ENCODE measurements at places on chromosomes 1 and 21.

DNA sequence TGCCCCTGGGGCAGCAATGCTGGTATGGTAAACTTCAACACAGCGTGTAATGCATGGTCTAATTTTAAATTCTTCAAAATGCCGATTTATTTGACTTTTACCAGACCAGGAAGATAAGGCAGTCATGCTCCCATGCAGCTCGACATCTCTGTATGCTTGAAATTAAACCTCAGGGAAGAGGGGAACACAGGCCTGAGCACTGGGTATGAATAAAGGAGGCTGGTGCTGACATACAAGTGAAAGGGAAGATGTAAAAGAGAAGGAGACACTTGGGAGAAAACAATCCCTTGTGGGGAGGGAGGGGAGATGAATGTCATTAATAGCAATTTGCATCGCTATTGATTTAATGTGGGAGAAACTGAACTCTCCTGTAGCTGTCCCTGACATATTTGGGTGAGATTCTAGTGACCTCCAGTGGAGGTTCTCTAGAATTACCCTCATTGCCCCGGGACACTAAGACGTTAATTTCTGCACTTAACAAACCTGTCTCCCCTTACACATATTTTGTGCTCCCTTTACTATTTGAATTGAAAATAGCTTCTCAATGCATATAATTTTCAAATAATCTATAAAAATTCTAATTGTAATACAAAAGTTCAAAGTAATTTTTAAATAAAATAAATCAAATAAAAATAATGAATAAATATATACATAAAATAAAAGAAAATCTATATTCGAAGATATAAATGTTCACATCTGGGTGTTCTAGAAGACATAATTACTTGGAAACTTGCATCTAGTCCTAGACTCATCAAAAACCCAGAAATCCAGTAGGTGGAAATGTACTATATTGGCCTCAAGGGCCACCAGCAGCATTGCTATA lies 283.1 kb downstream of the LMX1A start:
- DNase-seq, result no peak

- no peak for DNase-seq
These were observed 176.5 kb downstream of the PBX1 start for GRCh38 chr1:164735315-164736052.

DNA sequence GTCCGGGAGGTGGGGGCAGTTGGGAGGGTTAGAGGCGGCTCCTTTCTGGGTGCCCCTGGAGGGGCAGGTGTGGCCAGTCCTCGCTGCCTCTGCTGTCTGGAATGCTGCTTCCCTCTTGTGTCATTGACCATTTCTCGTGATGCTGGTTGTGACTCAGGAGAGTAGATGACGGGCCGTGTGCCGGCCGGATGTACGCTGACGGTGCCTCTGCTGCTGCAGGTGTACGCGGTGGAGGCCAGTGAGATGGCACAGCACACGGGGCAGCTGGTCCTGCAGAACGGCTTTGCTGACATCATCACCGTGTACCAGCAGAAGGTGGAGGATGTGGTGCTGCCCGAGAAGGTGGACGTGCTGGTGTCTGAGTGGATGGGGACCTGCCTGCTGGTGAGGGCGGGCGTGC lies 13.9 kb downstream of the PRMT2 start:
- no peak for DNase-seq

DNA sequence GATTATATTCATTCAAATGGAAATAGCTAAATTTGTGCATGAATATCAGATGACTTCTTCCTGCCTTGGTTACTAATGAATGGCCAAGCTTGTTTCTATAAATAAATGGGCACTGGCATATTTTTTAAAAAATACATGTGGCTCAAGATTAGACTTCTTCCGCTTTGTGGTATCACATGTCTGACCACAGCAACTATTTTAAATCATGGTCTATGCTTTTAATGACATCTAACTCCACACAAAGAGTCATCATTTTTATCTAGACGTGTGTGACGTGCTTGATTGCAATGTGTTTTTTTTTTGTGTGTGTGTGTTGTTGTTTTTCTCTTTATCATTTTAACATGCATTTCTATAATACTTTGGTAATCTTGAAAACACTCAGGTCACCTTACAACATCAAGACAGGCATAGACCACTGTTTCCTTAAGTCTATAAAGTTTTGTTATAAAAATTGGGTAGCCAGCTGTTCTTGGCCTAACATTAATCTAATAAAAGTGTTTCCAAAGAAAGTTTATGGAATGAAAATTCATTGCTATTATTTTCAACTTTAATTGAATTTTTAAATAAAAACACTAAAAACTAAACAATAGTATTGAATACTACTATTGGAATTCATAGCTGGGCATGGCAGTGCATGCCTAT lies 29.5 kb downstream of the RGS1 start:
- DNase-seq, result no peak

DNA sequence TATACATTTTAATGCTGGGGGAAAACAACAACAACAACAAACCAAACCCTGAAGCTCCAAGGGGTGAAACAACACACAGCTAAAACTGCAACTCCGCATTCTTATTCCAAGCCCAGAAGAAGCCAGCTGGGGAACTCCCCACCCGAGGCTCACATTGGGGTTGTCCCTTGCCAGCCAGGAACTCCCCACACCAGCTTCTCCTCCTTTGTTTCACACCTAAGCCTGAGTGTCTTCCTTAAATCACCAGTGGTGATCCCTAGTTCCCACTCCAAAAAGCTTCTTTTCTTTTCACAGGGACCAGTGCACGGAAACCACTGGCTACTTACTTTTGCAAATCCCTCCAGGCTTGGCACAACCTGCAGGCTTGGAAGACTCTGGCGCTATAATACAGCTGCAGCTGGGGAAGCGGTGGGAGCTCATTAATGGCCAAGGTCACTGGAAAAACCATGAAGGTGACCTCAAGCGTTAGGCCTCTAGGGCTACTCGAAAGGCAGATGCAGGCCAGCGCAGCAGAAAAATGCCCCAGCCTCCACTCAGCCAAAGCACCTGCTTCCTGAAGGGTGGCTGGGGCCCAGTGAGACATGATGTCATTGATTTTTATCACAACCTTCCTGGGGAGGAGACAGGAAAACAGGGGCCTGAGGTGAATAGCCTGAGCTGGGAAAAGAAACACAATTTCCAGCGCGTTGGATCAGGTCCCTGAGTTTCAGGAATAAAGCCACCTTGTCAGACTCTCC lies 40.1 kb downstream of the TLR5 start:
- DNase-seq, result no peak

DNA sequence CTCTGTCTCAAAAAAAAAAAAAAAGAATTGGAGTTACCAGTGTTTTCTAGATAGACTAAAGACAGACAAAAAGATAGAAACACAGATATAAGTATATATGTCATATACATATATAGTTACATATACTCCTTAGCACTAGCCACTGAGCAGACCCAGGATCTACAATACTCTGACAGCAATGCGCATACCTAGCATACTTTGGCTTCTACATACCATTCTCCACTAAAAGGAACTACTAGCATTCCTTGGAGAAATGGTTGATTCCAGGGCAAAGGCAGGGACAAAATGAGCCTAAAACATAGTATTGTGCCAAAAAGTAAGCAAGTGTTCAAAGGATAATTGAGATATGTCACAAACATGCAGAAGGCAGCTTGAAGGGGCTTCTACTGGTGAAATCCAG lies 22.7 kb downstream of the SYNJ1 start:
- DNase-seq, result no peak

- DNase-seq, result no peak
These were observed 232.9 kb upstream of the SGIP1 start for GRCh38 chr1:66300972-66301451.

Measured in stimulated activated CD8-positive, alpha-beta memory T cell treated with anti-CD3 and anti-CD28 coated beads, Interleukin-4, amount 100 ng/mL, for 24 hours (primary cell).